ENCODE measurements at places on chromosomes 13 and 19. TPM values are rescaled to one million over a fixed set of nuclear protein-coding genes. Genes with fewer than 3 reads are reported as not detected.

DNA sequence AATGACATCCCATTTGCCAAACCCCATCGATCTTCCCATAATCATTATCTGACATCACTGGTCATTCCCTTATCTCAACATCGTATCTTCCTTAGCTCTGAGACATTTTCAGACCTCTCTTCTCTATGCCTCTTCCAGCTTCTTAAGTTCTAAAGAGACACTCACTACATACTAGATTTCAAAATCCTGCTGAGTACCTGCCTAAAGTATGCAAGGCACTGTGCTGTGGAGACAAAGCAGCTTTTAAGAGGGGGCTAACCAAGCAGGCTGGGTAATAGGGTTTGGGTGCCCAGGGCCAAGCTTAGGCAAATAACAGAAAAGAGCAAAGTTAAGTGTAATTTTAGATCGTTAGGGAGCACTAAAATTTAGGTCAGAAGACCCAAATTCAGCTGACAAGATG is 3.4 kb upstream of the POMP start:
- peak; percentile 77 for DNase-seq

GRCh38 chr19:31015778-31016177 is 333.5 kb downstream of the TSHZ3 start:
- DNase-seq = no peak

DNA sequence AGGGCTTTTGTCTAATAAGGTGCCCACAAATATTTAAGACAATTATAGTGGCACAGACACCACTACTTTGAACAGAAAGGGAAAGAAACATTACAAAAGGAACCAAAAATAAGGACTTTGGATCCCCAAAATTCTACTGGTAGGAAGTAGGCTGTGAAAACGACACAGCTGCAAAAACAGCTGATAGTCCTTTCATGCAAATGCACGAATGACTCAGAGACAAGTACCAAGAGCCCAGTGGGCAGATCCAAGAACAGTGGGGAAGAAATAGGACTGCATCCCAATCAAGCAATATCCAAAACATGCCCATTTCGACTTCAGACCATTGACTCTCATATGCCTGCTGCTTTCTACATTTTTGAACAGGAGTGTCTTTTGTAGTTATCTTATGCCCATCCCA is 269.4 kb upstream of the NBEA start:
- no peak for DNase-seq

- peak; percentile 51 for DNase-seq
These were observed 24.0 kb downstream of the ZNF564 start for GRCh38 chr19:12527034-12527836.

- DNase-seq = no peak
These were observed 789.9 kb upstream of the MIR17HG start for GRCh38 chr13:90557626-90558025.

- DNase-seq = no peak
These were observed 5.1 kb downstream of the ZSWIM9 start for GRCh38 chr19:48175578-48175977.

DNA sequence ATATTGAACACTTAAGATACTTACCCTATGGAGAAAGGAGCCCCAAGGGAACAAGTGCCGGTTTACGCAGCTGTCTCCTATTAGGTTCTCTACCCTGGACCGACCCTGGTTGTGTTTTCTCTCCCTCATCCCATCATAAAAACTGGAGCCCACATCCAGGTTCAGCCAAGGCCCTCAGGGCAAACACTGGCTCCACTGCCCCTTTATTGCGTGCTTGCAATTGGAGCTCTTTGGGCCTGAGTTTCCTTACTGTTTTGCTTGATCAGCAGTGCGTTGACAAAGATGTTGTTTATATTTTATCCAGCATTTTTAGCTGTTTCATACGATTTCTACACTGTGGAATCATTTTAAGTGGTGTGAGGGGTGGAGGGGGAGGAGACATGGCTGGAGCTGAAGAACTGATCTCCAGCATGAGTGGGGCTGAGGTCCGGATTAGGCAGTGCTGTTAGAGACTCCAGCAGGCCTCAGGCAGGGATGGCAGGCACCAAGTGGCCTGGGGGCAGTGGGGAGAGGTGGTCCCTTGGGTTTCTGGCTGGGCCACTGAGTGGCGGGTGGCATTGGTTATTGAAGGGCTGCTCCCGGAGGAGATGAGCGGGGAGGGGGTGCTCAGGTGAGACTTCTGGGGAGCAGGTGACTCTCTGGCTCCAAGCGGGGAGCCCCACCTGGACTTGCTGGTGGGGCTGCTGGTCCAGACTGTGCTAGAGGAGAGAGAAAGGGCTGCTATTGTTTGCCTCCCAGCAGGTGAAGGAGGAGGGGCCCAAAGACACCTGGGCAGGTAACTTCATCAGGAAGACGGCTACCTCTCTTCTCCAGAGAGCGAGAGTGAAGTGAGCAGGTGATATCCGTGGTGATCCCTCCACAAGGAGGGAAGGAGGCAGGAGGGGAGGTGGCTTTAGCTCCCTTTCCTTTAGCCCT is 62.4 kb upstream of the RNF113B start:
- no peak for DNase-seq

- no peak for DNase-seq
These were observed 7.8 kb downstream of the C19orf38 start for GRCh38 chr19:10855879-10856522.

Gene STOML3
- total RNA-seq = not detected

Gene CDX2
- total RNA-seq = not detected

Gene KLF1
- total RNA-seq = not detected
